Liver (tissue), 10 donors: ENCODE measurements at places on chromosomes 13 and 19. TPM values are rescaled to one million over a fixed set of nuclear protein-coding genes. Genes with fewer than 3 reads are reported as not detected.

DNA sequence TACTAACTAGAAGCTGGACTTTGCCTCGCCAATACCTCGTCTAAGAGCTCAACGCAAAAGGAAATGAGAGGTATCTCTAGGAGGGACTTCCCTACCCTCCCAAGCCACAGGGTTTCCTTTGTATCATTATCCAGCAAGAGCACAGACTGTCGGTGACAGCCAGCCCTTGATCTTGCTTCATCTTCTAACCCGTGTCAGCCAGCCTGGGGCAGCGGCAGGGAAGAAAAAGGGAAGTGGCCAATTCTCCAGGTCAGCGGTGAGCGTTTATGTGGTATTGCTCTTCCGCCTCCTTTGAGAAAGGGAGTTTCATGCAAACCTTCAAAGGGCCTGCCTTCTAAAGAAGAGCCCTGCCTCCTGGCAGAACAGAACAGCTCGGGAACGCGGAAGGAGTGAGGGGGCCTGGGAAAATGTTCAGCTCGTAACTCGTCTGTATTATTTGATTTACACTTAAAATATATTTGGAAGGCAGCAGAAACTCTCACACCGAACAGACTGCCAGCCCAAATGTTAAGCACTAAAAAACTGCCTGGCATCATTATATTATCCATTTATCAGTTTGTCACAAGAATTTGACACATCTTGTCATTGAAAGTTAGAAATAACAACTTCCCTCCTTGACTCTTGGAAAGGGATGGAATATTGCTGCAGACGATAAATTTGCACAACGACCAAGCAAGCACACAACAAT, 41.8 kb downstream of the EFNB2 start:
- H3K27ac ChIP-seq = no peak overlapping the region
- no peak for DNase-seq
- H3K27me3 ChIP-seq = no peaks in the 10 kb centered on the region
- H3K4me3 ChIP-seq = no peak overlapping the region
- H3K4me1 ChIP-seq = peaks cover 1% of the 10 kb centered on the region

DNA sequence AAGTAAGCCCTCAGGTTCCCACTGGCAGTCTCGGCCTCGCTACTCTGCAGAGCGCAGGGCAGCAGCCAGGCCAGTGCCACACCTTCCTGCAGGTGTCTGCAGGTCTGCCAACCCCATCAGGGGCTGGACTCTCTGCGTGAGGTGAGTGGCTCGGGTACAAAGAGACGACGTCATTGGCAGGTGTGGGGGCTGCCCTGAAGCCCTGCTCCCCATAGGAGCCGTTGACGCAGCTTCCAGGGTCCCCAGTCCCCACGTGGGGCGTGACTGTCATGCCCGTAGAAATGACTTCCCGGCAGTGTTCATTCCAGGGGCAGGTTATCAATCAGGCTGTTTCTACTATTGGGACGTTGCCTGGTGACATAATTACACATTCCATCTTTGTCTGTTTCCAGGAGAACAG, 15.3 kb upstream of the GJB6 start:
- no peak overlapping the region for H3K27ac ChIP-seq
- H3K36me3 ChIP-seq = no peaks in the 10 kb centered on the region
- H3K27me3 ChIP-seq = no peaks in the 10 kb centered on the region
- no peak overlapping the region for H3K4me3 ChIP-seq

DNA sequence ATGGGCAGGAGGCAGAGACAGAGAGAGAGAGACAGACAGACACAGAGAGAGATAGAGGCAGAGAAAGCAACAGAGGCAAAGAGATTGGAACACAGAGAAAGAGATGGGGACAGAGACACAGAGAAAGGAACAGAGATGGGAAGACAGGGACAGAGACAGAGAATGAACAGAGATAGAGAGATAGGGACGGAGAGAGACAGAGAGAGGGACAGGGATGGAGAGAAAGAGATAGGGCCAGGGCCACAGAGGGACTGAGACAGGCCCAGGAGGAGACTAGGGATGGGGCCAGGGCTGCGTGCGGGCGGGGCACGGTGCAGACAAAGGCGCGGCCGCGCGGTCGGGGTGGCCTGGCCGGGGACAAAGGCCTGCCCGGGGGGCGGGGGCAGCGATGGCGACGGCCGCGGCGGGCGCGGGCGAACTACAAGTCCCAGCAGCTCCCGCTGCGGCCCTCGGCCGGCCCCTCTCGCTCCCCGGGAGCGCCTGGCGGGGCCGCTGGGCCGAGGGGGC, at the start of gene ZNF358:
Gene ZNF358, plus strand, starts transcription at position 459 of the 507 bp plus-strand sequence. CDS start 3,140 bp downstream, outside the sequence.
- no peaks in the 10 kb centered on the region for H3K36me3 ChIP-seq
- peak within 1 kb of the TSS; percentile 62 for H3K4me3 ChIP-seq
- no peaks in the 10 kb centered on the region for H3K27me3 ChIP-seq

- no peaks in the 10 kb centered on the region for H3K27me3 ChIP-seq
- H3K4me1 ChIP-seq = no peaks in the 10 kb centered on the region
- DNase-seq = no peak
- no peaks in the 10 kb centered on the region for H3K36me3 ChIP-seq
- H3K4me3 ChIP-seq = no peak overlapping the region
These were observed 9.9 kb upstream of the C5AR2 start for GRCh38 chr19:47322058-47322457.

DNA sequence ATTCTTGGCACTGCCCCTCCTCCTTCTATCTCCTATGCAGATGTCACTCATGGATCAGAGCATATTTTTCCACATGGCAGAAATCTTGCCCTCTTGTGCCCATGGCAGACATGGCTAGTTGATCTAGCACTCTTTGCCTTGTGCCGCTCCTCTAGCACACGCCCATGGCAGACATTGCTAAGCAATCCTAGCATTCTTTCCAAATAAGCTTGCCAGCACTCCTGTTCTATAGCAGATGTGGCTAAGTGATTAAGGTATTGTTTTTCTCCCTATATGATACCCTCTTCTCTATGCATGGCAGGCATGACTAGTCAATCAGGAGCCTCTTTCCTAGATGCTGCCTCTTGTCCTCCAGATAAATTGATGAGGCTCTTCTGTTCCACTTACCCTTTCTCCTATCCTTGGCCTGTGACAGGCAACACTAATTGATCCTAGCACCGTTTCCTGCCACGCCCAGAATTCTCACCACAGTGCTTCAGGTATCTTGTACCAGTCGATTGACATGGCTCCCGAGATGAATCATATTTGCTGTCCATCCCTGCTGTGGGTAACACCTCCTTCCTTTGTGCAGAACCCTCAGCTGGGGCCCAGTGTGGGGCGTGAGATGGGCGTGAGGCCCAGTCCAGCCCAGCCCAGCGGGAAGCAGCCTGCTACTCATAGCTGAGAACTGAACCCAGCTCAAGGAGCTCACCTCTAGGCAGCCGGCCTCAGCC, 26.9 kb downstream of the TMED1 start:
- no peak overlapping the region for H3K27ac ChIP-seq
- peaks cover 4% of the 10 kb centered on the region for H3K36me3 ChIP-seq
- peak; percentile 72 for DNase-seq
- no peak overlapping the region for H3K4me3 ChIP-seq
- no peaks in the 10 kb centered on the region for H3K27me3 ChIP-seq
- H3K4me1 ChIP-seq = no peaks in the 10 kb centered on the region

- no peak overlapping the region for H3K4me3 ChIP-seq
- DNase-seq = no peak
- H3K36me3 ChIP-seq = no peaks in the 10 kb centered on the region
These were observed 519.7 kb downstream of the DIAPH3 start for GRCh38 chr13:59643906-59644626.

GRCh38 chr19:8233370-8233769, 24.2 kb downstream of the CERS4 start:
- H3K27me3 ChIP-seq = no peaks in the 10 kb centered on the region
- no peak for DNase-seq
- no peaks in the 10 kb centered on the region for H3K36me3 ChIP-seq
- no peak overlapping the region for H3K27ac ChIP-seq
- no peak overlapping the region for H3K4me3 ChIP-seq
- H3K4me1 ChIP-seq = peaks cover 4% of the 10 kb centered on the region

The PEPD gene
- total RNA-seq = 37.3 TPM

The KLF1 gene
- not detected for total RNA-seq

The FKRP gene
- 7.5 TPM for total RNA-seq

The KIR3DL1 gene
- not detected for total RNA-seq
